ENCODE measurements at places on chromosomes 2 and 18.

DNA sequence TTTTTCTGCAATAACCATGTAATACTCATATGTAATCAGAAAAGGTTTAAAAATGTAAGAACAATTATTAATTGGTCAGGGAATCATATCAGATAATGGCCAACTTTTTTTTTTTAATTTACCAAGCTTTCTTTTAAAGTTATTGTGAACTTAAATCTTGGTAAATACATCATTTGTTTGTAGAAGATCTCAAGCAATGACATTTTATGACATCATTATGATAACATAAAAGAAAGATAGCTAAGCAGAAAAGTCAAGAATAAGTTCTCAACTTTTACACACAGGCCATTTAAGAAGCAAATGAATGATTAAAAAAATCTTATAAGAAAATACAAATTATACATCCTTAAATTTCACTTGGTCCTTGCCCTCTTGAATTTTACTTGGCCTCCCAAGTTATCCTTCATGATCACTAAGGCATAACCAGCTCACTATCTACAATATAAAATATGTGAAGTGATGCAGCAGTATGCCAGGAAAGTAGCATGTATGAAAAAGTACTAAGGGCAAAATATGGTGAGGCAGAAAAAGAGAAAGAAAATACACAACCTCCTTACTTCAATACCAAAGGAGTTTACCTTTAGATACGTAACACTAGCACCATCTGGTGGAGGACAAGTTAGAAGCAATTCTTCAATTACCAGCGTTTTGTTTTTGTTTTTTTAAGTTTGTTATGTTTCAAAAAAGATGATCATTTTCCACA is 116.6 kb downstream of the SRBD1 start:
- DNase-seq = no peak

DNA sequence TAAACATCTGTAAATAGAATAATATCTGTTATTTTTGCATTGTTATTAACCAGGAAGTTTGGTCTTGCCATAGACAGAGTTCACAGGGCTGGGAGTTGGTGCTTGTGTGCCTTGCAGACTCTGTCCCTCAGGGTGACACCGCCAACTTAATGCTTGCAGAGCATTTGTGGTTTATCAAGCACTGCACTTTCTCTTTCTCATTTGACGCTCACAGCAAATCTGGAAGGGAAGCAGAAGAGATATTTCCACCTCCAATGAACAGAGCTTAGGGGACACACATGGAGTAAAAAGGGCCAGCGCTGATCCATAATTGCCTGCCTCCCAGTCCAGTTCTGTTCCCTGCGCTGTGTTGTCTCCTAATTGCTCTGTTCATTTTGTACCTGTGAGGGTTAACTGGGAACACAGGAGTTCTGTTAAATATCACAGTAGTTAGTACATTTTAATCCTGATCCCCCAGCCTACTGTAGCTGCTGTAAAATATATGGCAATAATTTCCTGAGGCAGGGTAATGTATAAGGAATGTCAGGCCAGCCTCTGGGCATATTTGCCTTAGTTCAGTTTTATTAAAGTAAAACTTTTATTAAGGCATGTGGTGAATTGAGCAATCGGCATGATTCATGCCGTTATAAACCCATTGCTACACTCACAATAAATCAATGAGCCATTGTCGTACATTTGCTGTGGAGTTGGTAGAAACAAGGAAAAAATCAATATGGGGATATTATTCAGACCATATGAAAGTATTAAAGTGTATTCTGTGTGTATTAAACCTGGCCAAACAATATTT is 182.5 kb upstream of the OSR1 start:
- no peak for DNase-seq

- no peak for DNase-seq
These were observed 280.5 kb downstream of the CAMKMT start for GRCh38 chr2:44642123-44642857.

- no peak for DNase-seq
These were observed 12.8 kb downstream of the SNED1 start for GRCh38 chr2:241011296-241011600.

GRCh38 chr2:150088538-150088937 is 398.9 kb downstream of the RND3 start:
- DNase-seq = no peak

Measured in activated CD8-positive, alpha-beta memory T cell treated with anti-CD3 and anti-CD28 coated beads for 24 hours (primary cell).